ENCODE measurements at places on chromosomes 1 and 21. TPM values are rescaled to one million over a fixed set of nuclear protein-coding genes. Genes with fewer than 3 reads are reported as not detected.

BATF3 gene
- 2.2 TPM for total RNA-seq

LHX8 gene
- total RNA-seq = not detected

USH2A gene
- not detected for total RNA-seq

GRCh38 chr1:247740721-247741120 is 2.3 kb downstream of the OR14K1 start:
- H3K27me3 ChIP-seq = no peaks in the 10 kb centered on the region
- H3K4me3 ChIP-seq = no peak overlapping the region
- no peak for DNase-seq
- H3K36me3 ChIP-seq = no peaks in the 10 kb centered on the region
- no peaks in the 10 kb centered on the region for H3K4me1 ChIP-seq
- H3K27ac ChIP-seq = no peak overlapping the region

DNA sequence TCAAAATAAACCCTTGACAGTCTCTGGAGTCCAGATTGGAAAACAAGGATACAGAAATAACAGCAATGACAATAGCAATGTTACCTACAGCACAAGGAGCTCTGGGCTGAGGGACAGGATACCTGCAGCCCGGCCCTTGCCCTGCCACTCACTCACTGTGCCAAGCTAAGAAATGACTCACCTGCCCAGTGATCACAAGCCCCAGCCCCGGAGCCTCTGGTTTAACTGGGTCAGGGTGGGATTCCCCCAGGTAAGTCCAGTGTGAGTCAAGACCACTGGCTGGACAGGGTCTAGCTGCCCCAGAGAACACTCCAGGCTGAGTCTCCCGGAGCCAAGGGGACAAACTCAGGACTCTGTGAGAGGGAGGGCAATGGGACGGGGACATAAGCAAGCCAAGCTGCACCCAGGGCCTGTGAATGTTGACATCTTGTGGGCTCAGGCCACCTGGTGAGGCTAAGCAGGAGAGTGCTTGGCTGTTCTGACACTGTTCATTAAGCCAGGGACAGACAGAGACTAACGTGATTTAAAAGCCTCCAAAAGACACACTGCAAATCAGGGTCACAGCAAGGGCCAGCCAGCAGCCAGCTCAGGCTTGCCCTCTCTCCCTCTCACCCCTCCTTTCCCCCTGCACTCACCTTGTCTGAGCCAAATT is 64.1 kb downstream of the MIS18A start:
- no peaks in the 10 kb centered on the region for H3K36me3 ChIP-seq
- no peaks in the 10 kb centered on the region for H3K4me1 ChIP-seq
- no peaks in the 10 kb centered on the region for H3K27me3 ChIP-seq
- DNase-seq = no peak
- no peak overlapping the region for H3K27ac ChIP-seq

MAP10 gene
- 2.4 TPM for total RNA-seq

LCE2C gene
- total RNA-seq = 1.8 TPM

GRCh38 chr21:45989355-45990048 is 7.9 kb downstream of the COL6A1 start:
- peaks cover 40% of the 10 kb centered on the region for H3K4me1 ChIP-seq
- H3K27ac ChIP-seq = no peak overlapping the region
- DNase-seq = peak; percentile 1
- no peaks in the 10 kb centered on the region for H3K27me3 ChIP-seq
- peaks cover 70% of the 10 kb centered on the region for H3K36me3 ChIP-seq

GRCh38 chr1:246151796-246152434 is 355.2 kb downstream of the SMYD3 start:
- no peak overlapping the region for H3K4me3 ChIP-seq
- H3K4me1 ChIP-seq = peaks cover 7% of the 10 kb centered on the region
- H3K27me3 ChIP-seq = no peaks in the 10 kb centered on the region
- H3K27ac ChIP-seq = no peak overlapping the region
- no peak for DNase-seq

- no peaks in the 10 kb centered on the region for H3K36me3 ChIP-seq
- H3K27ac ChIP-seq = no peak overlapping the region
- H3K27me3 ChIP-seq = no peaks in the 10 kb centered on the region
- no peak overlapping the region for H3K4me3 ChIP-seq
- DNase-seq = no peak
These were observed 24.5 kb downstream of the TMPRSS2 start for GRCh38 chr21:41483415-41483814.

DNA sequence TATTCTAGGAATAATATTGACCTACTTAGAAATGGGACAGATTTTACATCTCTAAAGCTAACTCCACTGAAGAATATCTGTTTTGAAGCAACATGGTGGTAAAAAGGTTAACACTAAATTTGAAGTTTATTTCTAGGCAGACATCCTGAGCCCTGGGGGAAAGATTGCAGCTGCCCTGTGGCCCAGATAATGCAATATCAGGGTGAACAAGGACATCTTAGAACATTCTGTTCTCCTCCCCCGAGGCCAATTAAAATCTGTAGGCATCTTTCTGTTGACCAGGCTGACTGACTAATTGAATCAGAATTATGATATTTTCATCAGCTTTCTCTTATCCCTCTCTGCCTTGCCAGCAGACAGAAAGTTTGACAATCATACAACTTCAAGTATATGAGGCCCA is 149.8 kb upstream of the DUSP10 start:
- no peaks in the 10 kb centered on the region for H3K36me3 ChIP-seq
- peaks cover 8% of the 10 kb centered on the region for H3K4me1 ChIP-seq
- no peak for DNase-seq
- H3K27me3 ChIP-seq = no peaks in the 10 kb centered on the region

- no peaks in the 10 kb centered on the region for H3K27me3 ChIP-seq
- no peak for DNase-seq
- H3K27ac ChIP-seq = no peak overlapping the region
- H3K4me3 ChIP-seq = no peak overlapping the region
- H3K4me1 ChIP-seq = no peaks in the 10 kb centered on the region
- no peaks in the 10 kb centered on the region for H3K36me3 ChIP-seq
These were observed 271.3 kb downstream of the PTBP2 start for GRCh38 chr1:96992871-96993270.

DNA sequence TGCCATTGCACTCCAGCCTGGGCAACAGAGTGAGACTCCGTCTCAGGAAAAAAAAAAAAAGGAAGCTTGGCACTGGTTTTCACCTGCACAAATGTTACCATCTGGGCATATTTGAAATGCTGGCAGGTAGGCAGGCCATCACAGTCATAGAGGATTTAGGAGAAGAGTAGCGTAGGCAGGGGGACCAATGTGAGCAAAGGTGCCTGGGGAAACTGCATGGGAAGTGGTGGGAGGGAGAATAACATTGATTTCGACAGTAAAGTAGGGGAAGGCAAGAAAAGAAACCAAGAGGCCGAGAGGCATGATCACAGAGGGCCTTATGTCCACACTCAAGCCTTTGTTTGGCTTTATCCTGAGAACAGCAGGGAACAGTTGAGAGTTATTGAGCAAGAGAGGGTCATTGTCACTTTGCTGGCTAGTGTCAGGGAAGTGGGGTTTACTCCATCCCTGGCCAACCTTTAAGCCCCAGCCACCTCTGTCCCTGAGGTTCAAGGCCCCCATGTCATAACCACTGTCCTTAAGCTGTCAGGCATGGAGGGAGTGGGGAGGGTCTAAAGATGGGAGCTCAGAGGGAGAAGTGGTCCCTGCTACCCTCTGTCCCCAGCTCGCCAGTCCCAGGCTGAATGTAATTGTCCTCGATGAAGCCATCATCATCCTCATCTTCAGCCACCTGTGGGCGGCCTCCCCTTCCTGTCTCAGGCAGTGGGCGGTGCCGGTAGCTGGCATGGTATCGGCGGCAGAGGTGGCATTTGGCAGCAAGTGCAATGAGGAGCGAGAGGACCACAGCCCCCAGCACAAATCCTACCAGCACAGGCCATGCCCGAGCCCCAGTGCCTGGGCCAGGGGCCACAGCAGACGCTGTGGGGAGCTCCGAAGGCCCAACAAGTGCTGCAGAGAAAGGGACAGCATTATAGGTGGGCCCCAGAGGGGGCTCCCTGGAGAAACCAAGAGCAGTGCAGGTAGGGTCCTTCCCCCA is 2.9 kb downstream of the C1orf210 start:
- no peaks in the 10 kb centered on the region for H3K36me3 ChIP-seq
- DNase-seq = no peak
- no peak overlapping the region for H3K27ac ChIP-seq

DNA sequence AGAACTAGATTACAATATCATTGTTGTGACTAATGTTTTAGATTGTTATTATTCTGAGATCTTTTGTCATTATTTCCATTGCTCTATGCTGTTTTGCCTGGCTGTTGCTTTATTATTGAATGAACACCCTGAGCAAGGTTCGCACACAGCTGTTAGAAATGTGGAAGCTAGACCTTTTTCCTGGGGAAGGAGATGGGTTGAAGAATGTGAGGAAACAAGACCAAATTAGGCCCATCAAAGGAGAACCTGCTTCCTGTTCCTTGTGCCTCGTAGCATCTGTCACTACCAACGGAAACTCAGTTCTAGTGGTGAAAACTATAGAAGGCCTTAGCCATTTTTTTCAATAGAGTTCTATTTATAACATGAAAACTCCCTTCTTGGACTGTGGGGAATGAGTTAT is 68.7 kb downstream of the RGL1 start:
- DNase-seq = no peak
- no peaks in the 10 kb centered on the region for H3K27me3 ChIP-seq
- no peak overlapping the region for H3K27ac ChIP-seq
- no peak overlapping the region for H3K4me3 ChIP-seq

DNA sequence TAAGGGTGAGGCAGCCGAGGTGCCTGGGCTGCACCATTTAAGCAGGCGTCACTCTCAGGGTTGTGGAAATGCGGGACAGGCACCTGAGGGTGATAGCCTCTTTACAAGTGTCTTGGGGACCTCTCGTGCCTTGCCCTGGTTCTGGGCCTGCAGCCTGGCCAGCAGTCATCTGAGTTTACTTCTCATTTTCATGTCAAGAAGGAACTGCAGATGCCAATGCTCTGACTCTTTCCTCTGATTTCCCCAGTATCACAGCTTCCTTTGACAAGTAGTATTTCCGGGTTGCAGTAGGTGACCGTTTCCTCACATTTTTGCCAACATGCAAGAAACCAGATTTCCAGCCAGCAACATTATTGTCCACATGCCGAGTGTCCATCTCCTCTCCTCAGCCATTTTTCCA is 286.9 kb downstream of the DISC1 start:
- H3K36me3 ChIP-seq = no peaks in the 10 kb centered on the region
- no peak for DNase-seq
- no peaks in the 10 kb centered on the region for H3K27me3 ChIP-seq

OMA1 gene
- total RNA-seq = 42.4 TPM

FALEC gene
- not detected for total RNA-seq

DNA sequence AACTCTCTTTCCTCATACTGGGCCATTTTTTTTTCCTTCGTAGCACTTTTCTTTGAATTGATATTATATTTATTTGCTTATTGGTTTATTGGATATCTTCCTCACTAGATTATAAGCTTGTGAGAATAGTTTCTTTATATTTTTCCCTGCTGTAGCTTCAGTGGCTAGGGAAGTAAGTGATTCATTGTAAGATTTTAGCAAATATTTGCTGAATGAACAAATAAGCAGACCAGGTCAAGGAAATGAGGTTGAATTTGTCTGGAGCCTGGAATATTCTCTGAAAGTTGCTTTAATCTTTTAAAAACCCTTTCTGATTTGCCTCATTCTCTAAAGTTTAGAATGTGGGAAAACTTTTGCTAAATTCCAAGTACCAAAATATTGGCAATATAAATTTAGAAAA is 80.2 kb downstream of the RABGAP1L start:
- no peak overlapping the region for H3K4me3 ChIP-seq
- no peaks in the 10 kb centered on the region for H3K27me3 ChIP-seq
- H3K4me1 ChIP-seq = no peaks in the 10 kb centered on the region
- no peak overlapping the region for H3K27ac ChIP-seq
- H3K36me3 ChIP-seq = no peaks in the 10 kb centered on the region

- DNase-seq = no peak
- no peaks in the 10 kb centered on the region for H3K36me3 ChIP-seq
- peak overlapping the region; percentile 54 for H3K4me3 ChIP-seq
- H3K4me1 ChIP-seq = peaks cover 52% of the 10 kb centered on the region
These were observed 74.4 kb downstream of the CAMTA1 start for GRCh38 chr1:6859415-6860343.

GRCh38 chr1:151803164-151803563 is 2.1 kb downstream of the LINGO4 start:
- no peaks in the 10 kb centered on the region for H3K36me3 ChIP-seq
- H3K27ac ChIP-seq = no peak overlapping the region
- H3K27me3 ChIP-seq = no peaks in the 10 kb centered on the region
- no peaks in the 10 kb centered on the region for H3K4me1 ChIP-seq
- no peak overlapping the region for H3K4me3 ChIP-seq
- DNase-seq = no peak

DNA sequence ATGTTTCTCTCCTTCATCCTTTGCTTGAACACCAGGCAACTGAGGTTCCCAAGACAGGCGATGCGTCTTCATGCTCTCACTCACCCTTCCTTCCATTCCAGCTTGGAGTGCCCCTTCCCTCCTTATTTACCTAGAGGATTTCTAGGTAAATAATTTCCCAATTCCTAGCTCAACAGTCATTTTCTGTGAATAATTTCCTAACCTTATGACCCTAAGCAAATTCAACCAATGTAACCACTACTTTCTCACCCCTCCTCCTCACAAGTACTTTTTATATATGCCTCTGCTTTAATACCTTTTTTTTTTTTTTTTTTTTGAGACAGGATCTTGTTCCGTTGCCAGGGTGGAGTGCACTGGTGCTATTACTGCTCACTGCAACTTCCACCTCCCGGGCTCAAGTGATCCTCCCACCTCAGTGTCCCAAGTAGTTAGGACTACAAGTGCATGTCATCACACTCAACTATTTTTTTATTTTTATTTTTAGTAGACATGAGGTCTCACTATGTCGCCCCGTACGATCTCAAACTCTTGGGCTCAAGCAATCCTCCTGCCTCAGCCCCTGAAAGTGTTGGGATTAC is 86.7 kb downstream of the USP24 start:
- peaks cover 6% of the 10 kb centered on the region for H3K4me1 ChIP-seq
- H3K4me3 ChIP-seq = no peak overlapping the region
- DNase-seq = no peak
- H3K27ac ChIP-seq = no peak overlapping the region
- H3K36me3 ChIP-seq = peaks cover 20% of the 10 kb centered on the region
- no peaks in the 10 kb centered on the region for H3K27me3 ChIP-seq

DNA sequence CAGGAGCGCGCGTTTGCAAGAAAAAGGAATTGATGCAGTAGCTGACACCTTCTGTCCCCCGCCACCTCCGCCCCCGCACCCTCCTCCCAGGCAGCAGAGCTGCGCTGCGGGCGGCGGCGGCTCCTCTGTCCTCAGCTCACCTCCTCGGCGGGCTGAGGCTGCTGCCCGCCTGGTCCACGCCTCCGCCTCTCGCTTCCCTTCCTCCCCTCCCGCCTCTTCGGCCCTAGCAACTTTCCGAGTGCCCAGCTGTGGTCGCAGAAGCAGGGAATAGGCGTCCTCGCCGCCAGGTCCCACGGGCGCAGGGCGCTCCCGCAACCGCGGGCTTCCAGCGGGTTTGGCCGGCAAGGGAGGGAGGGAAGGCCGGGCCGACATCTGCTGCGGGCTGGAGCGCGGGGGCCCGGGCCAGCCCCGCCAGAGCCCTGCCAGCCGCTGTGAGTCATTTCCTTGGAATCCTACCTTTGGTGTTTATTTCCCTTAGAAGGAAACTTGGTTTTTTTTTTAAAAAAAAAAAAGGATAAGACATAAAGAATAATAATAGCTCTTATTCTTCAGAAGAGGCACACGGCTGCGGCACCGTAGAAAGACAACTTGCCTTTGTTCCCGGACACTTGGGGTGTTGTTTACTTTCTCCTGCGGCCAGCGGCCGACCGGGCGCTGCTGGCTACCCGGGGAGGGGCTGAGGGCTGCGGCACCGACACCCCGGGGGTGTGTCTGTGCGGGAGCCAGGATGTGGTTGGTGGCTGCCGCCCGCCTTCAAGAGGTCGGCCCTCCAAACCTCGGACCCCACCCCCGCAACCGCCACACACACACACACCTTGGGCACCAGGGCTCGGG is 1.1 kb downstream of the SERTAD4 start:
- H3K4me3 ChIP-seq = peak overlapping the region; percentile 90
- H3K4me1 ChIP-seq = peaks cover 26% of the 10 kb centered on the region
- no peak for DNase-seq

CD1B gene
- not detected for total RNA-seq
